ENCODE measurements at places on chromosomes 3 and 15. TPM values are rescaled to one million over a fixed set of nuclear protein-coding genes. Genes with fewer than 3 reads are reported as not detected.

The NR1I2 gene
- total RNA-seq: not detected

The FOXB1 gene
- not detected for total RNA-seq

The SLC28A1 gene
- not detected for total RNA-seq

The ROPN1 gene
- not detected for total RNA-seq

The UACA gene
- 139 TPM for total RNA-seq

The PLXNB1 gene
- 48.2 TPM for total RNA-seq

The RAB27A gene
- 16.2 TPM for total RNA-seq

The SEMA3F gene
- 43.3 TPM for total RNA-seq

DNA sequence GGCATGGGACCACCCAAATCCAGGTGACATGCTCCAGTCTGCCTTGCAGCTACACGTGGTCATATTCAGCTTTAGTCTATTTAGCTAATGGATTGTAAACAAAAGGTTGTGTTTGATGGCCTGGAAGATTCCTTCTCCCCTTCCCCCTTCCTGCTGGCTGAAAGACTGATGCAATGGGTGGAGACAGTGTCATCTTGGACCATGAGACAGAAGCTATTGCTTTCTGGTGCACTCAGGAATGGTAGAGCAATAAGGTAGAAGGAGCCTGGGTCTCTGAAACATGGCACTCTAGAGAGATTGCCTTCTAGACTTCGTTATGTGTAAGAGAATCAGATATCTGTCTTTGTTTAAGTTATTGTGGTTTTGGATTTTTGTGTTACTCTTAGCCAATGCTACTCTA, 25.7 kb upstream of the PTX3 start:
- DNase-seq: no peak

DNA sequence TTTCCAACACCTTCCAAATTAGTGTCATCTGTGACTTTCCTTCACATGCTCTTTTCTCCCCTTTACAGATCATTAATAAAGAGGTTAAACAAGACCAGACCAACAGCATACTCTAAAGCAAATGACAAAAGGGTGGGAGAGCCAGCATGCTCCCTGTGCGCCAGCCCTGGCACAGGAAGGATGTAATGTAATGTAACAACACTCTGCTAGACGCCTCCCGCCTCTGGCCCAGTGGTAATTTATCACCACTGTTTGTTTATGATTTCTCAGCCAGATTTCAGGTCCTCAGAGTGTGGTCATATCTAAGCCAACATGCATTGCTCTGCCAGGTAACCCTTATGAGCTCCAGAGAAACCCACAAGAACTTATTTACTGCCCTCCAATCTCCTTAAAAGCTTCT, 189.5 kb upstream of the WNT5A start:
- DNase-seq: no peak

DNA sequence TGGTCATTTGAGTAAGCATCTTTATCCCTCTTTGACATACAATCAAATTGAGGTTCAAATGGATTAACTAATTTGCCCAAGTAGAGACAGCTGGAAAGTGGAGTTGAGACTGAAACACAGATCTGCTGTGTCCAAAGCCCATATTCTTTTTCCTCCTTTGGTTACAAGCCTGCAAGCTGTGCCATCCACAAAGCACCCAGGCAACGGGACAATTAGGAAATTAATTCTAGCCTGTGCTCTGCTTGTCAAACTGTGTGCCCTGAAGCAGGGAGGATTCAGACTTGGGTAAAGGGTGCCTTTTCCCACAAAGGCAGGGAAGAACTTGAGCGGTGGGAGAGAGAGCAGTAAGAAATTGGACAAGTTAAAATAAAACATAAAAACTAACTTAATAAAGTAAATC, 127.9 kb downstream of the DTWD1 start:
- peak; percentile 11 for DNase-seq

DNA sequence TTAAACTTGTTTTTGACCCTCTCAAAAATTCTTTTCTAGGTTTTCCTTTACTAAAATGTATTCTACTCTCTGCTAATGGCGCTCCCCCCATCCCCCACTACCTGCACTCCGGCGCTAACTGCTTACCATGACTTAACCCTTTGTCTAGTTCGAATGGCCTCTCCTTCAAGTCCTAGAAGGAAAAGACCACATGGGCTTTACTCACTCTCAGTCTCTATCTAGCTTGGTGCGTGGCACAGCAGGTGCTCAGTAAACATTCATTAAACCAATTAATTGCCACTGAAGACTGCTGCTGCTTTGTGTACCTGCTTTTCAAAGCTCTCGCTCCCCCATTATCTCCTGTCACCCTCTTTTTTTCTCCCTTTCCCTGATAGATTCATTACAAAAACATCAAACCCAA, 457.7 kb upstream of the THRB start:
- DNase-seq: no peak

DNA sequence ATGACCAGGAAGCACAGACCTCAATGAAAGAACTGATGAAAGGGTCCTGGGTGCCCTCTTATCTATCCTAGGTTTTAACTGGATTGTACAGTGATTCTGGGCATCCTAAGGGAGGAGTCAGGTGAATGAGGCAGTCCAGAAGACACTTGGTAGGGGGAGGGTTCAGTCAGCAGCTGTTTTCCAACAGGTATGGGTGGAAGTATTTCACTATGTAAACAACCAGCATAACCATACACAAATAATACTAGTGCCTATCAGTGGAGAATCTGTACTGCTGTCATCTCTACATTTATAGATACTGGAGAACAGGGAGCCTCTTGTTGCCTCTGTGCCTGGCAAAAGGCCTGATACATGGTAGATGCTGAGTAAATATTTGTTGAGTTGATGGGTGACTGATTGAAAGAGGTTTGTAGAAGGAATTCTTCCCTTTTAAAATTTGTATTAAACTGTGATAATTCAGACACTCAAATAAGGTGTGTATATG, 328.5 kb downstream of the RBMS3 start:
- DNase-seq: no peak

GRCh38 chr3:54574906-54575617, 352.8 kb downstream of the LRTM1 start:
- DNase-seq: no peak

- no peak for DNase-seq
These were observed 14.4 kb downstream of the DAG1 start for GRCh38 chr3:49484471-49484870.

DNA sequence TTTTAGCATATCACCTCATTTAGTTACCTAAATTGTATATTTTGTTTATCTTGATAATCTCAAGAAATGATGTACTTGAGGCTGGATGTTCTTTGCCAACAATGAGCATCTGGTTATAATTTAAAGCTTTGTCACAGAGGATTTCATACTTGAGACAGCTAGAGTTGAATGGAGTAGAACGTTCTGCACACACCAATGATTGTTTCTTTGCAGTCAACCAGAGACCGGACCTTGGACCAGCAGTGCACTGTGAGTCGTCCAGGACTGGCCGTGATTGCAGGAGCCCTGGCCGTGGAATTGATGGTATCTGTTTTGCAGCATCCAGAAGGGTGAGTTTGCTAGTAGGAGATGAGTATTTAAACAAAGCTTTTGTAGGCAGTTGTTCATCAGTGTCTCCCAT, 90.4 kb downstream of the ATG7 start:
- peak; percentile 48 for DNase-seq

DNA sequence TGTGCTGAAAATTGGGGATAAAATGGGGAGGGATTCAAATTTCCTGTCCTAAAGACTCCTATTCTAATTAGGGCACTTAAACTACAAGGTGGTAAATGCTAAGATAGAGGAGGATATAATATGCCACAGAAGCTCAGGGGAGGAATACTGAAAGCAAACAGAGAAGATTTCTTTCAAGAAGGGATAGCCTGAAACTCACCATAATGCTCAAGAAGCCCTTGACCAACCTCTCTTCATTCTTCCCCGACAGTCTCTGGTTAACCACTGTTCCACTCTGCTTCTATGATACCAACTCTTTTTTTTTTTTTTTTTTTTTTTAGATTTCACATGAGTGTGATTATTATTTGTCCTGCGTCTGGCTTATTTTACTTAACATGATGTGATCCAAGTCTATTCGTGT, 398.2 kb upstream of the FRG2C start:
- no peak for DNase-seq

- no peak for DNase-seq
These were observed 462.6 kb downstream of the PDCD6IP start for GRCh38 chr3:34261001-34261385.

- DNase-seq: no peak
These were observed 34.0 kb upstream of the GK5 start for GRCh38 chr3:142259359-142259758.

GRCh38 chr3:168072323-168072650, 23.4 kb downstream of the GOLIM4 start:
- no peak for DNase-seq

- no peak for DNase-seq
These were observed 18.6 kb downstream of the RFTN1 start for GRCh38 chr3:16494814-16495431.

DNA sequence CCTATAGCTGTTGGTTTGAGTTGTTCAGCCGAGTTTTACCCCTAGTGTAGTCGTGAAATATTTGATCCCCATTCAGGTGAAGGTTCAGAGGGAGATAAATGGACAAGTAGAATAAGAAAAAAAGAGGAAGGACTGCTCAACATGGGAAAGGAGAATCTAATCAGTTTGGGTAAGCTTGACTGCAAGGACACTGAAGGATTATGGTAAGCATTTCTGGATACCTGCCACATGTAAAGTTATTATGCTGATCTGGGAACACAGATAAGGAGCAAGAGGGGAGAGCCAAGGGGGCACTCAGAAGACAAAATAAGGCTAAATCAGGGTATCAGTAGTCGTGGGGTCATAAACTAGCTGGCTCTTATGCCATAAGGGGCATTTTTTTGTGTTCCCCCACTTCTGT, 49.9 kb downstream of the TFG start:
- DNase-seq: no peak

GRCh38 chr3:97949110-97949485, 23.1 kb downstream of the RIOX2 start:
- DNase-seq: no peak

DNA sequence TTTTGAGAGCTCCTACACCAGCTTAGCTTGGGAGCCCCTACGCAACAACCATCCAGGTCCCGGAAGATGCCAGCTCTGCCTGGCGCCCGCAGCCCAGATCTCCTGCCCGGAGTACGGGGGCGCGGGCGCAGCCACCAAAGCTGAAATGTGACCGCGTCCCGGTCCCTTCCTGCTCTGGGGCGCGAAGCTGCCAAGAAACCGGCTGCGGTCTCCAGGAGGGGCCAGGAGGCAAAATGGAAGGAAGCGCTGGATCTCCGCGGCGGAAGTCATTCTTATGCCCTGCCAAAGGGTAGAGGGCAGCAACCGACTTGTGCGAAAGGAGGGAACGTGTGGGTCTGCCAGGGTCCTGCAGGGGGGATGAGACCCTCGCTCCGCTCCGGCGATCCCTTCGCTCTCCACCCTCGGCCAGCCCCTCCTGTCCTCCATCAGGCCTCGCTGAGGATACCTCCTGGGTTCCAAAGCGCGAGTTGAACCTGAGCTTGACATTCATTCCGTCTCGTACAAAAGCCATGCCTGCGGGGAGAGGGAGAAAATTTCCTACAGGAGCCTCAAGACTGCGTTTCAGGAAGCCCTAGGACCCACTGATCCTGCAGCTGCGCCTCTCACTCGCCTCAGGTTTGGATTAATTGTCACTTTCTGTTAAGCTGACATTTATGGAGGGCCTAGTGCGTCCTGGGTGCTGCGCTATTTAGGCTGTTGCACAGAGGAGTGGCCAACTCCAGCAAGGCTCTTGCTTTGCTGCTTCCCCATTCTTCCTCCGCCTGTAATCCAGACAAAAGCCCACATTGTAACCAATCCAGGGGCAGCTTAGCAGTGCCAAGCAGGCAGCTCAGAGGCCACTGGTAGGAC, 98.3 kb upstream of the VGLL3 start:
- peak; percentile 88 for DNase-seq

DNA sequence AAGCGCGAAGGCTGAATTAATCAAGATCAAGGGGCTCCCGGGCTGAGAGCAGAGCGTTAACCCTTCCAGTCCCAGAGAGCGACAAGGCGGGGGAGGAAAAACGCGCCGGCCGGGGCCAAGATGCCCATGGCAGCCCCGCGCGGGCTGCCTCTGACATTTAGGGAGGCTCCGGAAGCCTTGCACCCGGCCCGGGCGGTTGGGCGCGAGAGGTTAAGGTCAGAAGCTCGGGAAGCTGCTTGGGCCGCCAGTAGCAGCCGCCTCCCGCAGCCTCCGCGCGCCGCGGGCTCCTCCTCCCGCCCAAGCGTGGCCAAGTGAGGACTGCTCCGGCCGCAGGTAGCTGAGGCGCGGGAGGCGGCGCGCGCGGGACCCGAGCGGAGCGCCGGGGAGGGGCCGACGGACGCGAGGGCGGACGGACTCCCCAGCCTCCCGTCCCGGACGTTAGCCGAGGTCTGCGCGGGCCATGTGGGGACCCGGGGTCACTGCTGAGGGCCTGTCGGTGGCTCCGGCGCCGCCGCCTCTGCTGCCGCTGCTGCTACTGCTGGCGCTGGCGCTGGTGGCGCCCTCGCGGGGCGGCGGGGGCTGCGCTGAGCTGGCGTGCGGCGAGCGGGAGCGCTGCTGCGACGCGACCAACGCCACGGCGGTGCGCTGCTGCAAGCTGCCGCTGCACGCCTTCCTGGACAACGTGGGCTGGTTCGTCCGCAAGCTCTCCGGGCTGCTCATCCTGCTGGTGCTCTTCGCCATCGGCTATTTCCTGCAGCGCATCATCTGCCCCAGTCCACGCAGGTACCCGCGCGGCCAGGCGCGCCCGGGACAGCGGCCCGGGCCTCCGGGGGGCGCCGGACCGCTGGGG, at the start of gene C3orf80:
C3orf80 (plus strand) TSS at position 247 of the 850 bp plus-strand sequence; CDS start at position 461, 214 bp downstream.
- peak; percentile 46 for DNase-seq

GRCh38 chr3:57596495-57597126, 533 bp downstream of the ARF4 start:
- peak; percentile 77 for DNase-seq

- DNase-seq: no peak
These were observed 65.1 kb upstream of the LCTL start for GRCh38 chr15:66630801-66631351.

GRCh38 chr15:69843276-69843899, 254.3 kb downstream of the TLE3 start:
- DNase-seq: no peak

Data from tongue (tissue), 3 donors.